ENCODE measurements at places on chromosomes 3 and 15.

- DNase-seq, result no peak
Measured at GRCh38 chr3:184030536-184030935, 1.0 kb upstream of the HTR3D start.

- DNase-seq, result no peak
Measured at GRCh38 chr15:88905576-88905975, 7.6 kb downstream of the MFGE8 start.

GRCh38 chr3:180962530-180962929 lies 27.0 kb downstream of the DNAJC19 start:
- DNase-seq, result no peak

DNA sequence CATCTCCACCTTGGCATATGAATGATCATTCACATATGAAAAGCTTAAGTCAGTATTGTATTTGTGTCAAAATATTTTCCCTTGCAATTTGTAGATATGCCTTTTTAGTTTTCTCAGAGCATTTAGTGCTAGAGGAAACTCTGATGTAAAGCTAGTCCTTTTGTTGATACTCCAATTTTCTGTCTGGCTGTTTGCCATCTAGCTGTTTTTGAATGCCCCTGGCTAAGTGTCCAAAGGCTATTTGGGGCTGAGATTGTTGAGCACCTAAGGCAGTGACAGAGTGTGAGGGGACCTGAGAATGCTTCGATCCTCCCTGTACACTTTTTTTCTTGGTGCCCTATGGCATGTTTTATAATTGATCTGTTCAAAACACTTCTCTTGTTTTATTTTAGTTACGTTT lies 3.1 kb downstream of the SLC51B start:
- no peak for DNase-seq

DNA sequence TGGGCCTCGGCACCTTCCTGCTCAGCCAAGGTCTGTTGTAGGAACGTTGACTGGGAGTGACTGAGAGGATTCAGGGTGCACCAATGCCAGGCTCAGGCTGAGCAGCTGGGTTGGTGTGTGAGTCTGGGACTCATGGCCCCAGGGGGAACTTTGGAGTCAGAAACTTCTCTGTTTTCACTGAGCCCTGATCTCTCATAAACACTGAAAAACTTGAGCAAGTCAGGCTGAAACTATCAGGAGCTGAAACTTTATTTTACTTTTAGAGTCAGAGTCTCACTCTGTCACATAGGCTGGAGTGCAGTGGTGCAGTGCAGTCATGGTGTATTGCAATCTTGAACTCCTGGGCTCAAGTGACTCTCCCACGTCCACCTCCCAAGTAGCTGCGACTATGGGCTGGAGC lies 3.0 kb downstream of the TRAK1 start:
- no peak for DNase-seq

DNA sequence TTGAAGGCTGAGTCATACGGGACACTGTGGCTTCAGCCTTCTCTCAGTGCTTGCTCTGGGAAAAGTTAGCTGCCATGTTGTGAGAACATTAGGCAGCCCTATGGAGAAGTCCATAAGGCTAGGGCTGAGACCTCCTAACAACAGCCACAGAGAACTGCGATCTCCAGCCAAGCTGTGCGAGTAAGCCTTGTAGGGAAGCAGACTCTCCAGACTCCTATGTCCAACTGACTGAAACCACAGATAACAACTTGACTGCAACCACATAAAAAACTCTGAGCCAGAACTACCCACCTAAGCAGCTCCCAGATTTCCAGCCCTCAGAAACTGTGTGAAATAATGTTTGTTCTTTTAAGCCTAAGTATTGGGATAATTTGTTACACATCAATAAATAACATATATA lies 40.7 kb downstream of the DENND6A start:
- no peak for DNase-seq

- DNase-seq, result no peak
Measured at GRCh38 chr15:58962662-58963565, 24.5 kb upstream of the RNF111 start.

GRCh38 chr15:29859973-29860715 lies 37.9 kb upstream of the TJP1 start:
- no peak for DNase-seq

GRCh38 chr3:40299130-40299720 lies 10.3 kb upstream of the EIF1B start:
- no peak for DNase-seq

DNA sequence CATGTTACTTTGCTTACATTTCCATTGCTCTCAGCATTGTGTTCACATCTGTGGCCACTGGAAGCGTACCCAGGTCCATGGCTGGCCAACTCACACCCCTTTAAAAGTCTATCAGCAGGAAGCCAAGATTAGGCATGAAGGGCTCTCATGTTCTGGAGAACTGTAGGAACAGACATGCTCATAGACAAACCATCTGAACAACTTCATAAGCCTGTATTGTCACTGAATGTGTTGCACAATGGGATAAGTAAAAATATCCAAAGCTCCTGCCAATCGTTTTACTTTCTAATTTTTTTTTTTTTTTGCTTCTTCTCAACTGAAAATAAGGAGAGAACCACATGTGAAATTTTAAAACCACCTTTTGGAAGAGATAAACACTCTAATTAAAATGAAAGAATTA lies 6.4 kb downstream of the RPLP1 start:
- DNase-seq, result no peak

DNA sequence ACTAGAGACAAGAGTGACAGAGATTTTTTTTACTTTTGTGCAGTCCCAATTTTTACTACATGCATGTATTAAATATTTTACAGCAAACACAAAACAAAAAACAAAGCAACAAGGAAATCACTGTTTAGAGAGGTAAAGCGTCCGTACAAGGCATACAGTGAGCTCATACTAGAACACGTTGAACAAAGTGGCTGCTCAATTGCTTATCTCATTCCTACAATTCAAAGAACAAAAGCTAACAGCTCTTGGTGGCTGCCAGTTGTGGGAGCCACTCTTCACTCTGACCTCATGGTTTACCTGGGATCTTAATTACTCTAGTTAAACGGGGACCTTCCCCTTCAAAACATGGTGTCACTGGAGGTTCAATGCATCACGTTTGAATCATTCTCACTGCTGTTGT lies 7.6 kb upstream of the ARHGEF26 start:
- no peak for DNase-seq

DNA sequence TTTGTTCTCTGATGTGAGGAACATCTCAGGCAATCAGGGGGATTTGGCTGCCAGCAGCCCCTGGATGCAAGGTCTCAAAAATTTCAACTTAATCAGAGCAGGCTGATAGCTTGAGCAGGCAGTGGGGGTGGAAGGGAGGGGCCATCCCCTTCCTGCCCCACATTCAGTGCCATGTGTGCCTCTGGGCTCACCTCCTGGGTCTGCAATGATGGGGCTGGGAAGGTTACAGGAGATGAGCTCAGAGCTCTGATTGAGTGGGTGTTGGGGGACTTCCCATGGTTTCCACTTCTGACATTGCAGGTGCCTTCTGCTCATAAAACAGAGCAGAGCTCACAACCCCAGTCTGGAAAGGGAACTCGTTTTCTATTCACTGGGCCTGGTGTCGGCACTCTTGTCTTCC lies 37.0 kb downstream of the PARP16 start:
- no peak for DNase-seq

DNA sequence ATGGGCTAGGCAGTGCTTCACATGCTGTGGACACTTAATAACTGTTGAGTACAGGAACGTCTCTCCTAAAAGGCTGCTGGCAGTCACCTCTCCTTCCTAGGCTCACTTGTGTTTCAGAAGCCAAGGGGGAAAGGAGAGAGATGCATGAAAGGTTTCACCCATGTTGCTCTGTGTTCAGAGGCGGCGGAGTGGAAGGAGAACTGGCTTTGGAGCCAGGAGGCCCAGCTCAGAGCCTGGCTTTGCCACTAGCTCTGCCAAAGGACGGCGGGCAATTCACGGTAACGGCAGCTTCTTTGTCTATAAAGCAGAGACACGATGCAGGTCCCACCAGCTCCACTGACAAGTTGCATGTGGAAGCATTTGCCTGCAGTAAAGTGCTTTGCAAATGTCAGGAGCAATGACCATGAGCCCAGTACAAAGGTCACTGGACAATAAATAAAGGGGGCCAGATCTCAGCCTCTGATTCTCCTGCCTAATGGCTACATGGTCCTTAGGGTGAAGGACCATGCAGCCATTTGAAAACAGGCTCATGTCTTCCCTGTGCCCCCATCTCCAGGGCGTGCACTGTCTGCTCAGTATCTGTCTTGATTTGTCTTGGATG lies 171.7 kb upstream of the TLE3 start:
- no peak for DNase-seq

DNA sequence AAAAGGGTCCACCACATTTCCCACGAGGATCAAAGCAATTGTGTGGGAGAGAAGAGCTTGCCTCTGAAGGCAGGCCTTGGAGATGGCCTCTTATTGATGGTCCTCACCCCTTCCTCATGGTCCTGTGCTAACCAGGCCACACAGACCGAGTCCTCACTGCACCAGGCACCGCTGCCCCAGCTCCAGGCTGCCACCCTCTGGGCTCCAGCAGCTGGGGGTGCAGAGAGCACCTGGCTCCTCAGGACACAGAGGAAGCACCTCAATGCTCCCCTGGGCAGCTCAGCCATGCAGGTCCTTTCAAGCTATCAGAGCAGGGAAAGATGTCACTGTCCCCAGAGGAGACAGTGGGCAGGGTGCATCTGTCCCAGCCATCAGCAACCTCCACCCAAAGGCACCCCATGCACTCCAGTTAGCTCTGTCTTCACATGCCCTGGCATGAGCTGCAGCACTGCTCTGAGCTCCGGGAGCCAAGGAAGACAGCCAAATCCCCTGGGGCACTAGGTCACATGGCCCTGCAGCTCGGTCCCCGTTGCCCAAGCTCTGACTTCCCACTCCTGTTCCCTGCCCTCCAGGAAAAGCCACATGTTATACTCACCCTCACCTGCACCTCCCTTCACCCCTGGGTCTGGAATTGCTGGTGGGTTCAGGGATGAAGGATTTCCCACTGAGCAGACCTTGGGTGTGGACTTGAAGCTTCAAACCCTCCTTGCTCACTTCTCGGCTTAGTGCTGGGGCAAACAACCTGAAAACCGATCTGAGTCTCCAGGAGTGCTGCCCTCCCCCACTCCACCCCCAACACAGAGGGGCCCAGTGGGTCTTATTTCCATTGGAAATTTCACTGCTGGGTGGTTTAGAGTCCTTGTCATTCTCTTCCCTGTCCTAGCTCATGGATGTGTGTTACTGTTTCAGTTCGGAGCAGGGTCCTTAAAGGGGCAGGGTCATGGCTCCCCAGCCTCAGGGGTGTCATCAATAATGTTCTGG lies 32.6 kb downstream of the ALS2CL start:
- DNase-seq, result no peak

DNA sequence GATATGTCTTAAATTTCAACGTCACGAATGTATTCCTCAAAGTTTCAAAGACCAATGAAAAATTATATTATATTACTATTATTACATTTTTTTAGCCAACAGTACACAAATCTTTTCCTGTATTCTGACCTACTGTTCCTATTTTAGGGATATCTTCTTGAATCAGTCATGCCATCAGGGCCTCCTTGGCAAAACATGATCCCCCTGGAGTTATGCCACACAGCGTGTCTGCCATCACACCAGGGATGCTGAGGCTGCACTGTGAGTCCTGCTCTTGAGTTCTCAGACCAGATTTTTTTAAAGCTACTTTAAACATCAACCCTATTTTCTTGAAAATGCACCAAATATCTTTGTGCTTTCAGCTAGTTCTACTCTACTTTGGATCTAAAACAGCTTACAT lies 425.9 kb upstream of the ZNF385D start:
- no peak for DNase-seq

- no peak for DNase-seq
Measured at GRCh38 chr15:97961067-97961954, 808 bp downstream of the ARRDC4 start.

- DNase-seq, result no peak
Measured at GRCh38 chr3:129318921-129319320, 40.3 kb downstream of the HMCES start.

GRCh38 chr3:195829897-195830254 lies 18.1 kb upstream of the MUC4 start:
- DNase-seq, result no peak

DNA sequence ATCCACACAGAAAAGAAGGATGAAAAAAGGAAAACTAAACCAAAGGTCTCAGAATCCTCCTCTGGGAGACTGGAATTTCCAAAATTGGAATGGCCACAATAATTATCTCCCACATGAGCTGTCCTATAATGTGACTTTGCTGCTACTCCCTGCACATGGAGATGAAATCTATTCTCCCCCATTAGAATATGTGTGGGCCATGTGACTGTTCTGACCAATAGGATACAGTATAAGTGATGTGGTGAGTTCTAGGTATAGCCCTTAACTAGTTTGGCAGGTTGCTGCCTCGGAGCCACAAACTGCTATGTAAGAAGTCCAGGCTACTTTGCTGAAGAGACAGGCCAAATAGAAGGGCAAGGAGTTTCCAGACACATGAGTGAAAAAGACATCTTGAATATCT lies 5.2 kb downstream of the TRIM59 start:
- no peak for DNase-seq

DNA sequence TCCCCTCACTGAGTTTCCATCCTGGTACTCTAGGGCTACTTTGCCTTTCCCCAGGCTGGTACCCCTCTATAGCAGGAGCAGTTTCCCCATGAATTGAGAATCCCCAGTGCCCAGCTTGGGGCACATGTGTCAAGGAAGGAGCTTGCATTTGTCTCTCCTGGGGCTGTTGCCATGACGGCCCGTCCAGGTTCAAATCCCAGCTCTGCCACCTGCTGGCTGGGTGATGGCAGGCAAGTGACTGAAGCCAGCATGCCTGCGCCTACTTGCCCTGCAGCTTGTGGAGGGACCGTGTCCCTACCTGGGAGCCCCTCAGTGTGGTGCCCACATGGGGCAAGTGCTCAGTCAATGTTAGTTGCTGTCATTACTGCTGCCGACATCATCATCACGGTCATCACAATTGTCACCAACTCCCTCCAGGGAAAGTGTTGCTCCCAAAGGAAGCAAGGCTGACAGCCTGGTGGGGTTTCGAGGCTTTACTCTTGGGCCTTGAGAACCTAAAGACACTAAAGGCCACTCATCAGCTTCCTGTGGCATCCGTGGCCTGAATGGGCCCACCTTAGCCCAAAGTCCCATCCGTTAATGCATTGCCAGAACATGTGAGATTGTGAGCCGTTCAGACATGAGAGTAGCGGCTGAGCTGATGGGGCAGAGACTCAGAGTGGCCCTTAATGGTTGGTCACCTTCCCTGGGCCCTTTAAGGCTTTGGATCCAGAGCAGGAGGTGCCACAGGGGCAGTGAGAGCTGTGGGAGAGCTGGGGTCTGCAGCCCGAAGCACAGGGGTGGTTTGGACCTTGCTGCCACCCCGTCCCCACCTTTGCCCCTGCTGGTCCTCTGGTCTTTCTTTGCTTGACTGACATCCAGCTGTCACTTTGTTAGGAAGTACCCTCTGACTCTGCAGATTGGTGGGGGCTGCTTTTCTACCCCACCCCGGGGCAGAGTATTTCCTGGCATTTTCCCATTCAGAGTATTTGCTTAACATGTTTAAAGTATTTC lies 144.4 kb downstream of the DNAJB8 start:
- peak; percentile 28 for DNase-seq
